ENCODE measurements at places on chromosomes 3 and 15. TPM values are rescaled to one million over a fixed set of nuclear protein-coding genes. Genes with fewer than 3 reads are reported as not detected.

DNA sequence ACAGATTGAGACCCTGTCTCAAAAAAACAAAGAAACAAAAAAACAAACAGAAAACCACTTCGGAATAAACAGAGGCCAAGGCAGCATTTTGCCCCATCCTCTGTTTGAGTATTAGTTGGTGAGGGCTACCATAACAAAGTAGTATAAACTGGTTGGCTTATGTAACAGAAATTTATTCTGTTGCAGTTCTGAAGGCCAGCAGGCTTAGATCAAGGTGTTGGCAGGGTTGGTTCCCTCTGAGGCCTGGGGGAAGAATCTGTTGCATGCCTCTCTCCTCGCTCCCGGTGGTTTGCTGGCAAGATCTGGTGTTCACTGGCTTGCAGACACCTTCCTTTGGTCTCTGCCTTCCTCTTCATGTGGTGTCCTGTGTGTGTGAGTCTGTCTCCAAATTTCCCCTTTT lies 261.6 kb downstream of the PDZRN3 start:
- no peaks in the 10 kb centered on the region for H3K4me1 ChIP-seq
- no peak for DNase-seq
- no peaks in the 10 kb centered on the region for H3K27me3 ChIP-seq
- H3K36me3 ChIP-seq, result no peaks in the 10 kb centered on the region
- H3K4me3 ChIP-seq, result no peak overlapping the region
- no peak overlapping the region for H3K27ac ChIP-seq

DNA sequence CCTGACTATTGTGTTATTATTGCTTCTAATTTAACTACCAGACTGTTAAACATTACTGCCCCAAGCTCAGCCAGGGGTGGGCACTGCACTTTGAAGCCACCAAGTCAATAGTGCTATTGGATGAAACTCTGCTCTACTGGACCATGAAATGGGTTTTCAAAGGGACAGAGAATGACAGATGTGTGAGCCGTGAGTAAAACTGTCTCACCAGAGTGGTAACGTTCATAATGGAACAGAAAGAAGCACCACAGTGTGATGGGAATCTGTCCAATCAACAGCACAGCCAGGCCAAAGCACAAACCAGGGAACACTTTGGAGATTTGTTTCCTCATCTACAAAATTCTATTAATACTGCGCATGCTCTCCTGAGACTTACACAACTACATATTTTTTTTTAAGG lies 171.8 kb upstream of the LPP start:
- DNase-seq, result no peak
- H3K4me3 ChIP-seq, result no peak overlapping the region
- H3K4me1 ChIP-seq, result no peaks in the 10 kb centered on the region
- 0 out of 2 replicates have a peak, but pooled peaks cover 3% of the 10 kb centered on the region for H3K27me3 ChIP-seq
- H3K27ac ChIP-seq, result no peak overlapping the region
- no peaks in the 10 kb centered on the region for H3K36me3 ChIP-seq

GRCh38 chr3:172102123-172102882 lies 62.9 kb downstream of the FNDC3B start:
- H3K27ac ChIP-seq, result peak overlapping the region; percentile 48
- no peaks in the 10 kb centered on the region for H3K36me3 ChIP-seq
- no peak overlapping the region for H3K4me3 ChIP-seq
- peaks cover 92% of the 10 kb centered on the region for H3K4me1 ChIP-seq
- DNase-seq, result no peak
- no peaks in the 10 kb centered on the region for H3K27me3 ChIP-seq

Gene FHIT
- total RNA-seq, result 2.2 TPM

Gene THRB
- total RNA-seq, result 3.9 TPM

Gene C2CD4B
- 0.26 TPM for total RNA-seq

Gene ENTPD3
- not detected for total RNA-seq
